ENCODE measurements at places on chromosomes 11 and 22.

DNA sequence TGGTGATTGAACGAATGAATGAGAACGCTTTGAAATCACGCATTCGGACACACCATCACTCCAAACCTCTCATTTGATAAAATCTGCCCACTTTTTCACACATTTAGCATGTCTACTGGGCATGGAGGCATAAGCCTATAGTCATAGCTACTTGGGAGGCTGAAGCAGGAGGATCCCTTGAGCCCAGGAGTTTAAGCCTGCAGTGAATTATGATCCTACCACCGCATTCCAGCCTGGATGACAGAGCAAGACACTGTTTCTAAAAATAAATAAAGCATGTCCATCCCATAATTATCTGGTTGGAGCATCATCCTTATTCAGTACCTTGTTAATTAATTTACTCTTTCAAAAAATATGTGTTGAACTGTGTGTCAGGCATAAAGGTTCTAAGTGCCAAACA is 3.3 kb upstream of the PICALM start:
- no peak for DNase-seq

DNA sequence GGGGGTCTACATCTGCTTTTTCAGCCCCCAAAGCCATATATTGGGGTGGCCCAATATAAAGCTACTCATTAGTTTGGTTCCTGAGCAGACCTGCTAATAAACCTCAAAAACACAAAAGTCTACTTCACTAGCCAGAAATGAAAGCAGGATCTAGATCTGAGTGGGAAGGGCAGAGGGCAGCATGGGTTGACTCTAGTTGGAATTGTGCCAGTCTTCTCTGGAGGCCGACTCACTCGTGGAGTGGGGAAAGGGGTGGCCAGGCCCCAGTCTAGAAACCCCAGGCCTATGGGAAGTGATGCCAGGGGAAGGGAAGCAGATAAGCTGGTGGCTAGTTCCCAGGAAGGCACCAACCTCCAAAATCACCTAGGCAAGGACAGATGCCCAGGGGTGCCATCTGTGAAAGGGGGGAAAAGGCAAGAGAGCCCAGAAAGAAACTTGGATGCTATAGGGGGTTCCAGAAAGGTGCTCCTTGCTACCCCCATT is 5.3 kb downstream of the PATZ1 start:
- DNase-seq, result no peak

GRCh38 chr11:79667380-79667779 is 226.6 kb upstream of the TENM4 start:
- DNase-seq, result no peak

DNA sequence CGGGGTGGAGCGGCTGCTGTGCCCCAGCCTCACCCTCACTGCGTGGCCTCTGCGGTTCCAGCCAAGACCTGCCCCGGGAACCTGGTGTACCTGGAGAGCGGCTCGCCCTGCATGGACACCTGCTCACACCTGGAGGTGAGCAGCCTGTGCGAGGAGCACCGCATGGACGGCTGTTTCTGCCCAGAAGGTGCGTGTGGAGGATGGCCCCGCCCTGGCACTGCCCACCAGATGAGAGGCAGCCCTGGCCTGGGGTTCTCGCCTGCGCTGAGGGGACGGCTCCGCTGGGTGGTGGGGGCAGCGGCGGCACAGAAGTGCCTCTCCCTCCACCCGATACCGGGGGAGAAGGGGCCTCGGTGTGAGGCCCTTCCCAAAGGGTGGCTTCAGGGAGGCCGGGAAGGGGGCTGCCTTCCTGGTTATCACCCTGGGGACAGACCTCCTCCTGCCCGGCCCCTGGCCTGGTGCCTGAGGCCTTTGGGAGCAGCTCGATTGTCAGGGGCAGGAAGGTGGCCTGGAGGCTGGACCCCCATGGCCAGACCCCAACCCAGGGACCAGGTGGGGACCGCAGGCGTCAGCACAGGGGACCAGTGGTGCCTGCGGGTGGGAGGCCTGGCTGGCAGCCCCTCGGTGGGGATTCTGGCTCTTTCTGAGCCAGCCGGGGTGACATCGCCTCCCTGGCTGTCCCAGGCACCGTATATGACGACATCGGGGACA is 7.1 kb downstream of the MUC2 start:
- DNase-seq, result no peak

DNA sequence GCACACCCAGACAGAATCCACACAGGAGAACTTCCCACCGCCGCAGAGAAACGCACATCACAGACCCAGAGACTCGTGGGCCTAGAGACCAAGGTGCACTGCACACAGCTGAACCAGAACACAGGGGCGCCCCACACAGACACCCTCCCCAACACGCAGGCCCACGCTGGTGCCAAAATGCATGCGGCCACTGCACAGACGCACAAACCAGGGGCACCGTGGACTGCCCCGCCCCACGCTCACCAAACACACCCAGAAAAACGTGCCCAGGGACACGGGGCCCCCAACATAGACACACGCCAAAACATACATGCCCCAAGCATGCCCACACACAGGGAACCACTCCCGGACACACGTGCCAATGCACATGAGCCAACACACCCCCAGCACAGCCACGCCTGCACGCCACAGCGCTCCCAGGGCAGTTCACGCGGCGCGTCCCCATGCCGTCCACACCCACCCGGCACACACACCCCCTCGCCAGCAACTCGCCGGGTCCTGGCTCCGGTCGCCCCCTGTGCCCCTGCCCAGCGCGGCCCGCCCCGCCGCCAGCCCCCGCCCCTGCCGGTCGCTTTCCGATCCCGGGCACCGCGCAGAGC is 7.8 kb downstream of the ELFN2 start:
- no peak for DNase-seq

DNA sequence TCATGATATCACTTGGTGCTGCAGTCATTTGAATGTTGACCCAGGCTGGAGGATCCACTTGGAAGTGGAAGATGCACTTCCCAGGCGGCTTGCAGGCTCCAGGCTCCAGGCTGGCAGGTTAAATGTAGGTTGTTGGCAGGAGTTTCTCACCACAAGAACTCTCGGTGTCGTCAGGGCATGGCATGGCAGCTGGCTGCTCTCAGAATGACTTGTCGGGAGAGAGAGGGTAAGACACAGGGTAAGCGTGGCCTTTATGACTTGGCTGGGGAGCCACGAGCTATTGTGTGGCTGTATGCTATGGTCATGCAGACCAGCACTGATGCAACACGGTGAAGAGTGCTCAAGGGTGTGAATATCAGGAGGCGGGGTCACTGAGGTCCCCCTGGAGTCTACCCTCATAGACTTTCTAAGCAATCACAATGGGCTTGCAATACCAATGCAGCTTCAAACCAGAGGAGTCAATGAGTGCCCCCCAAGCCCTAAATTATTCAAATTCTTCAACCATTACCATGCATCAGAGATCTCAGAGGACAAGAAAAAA is 1027.7 kb downstream of the OPCML start:
- no peak for DNase-seq

DNA sequence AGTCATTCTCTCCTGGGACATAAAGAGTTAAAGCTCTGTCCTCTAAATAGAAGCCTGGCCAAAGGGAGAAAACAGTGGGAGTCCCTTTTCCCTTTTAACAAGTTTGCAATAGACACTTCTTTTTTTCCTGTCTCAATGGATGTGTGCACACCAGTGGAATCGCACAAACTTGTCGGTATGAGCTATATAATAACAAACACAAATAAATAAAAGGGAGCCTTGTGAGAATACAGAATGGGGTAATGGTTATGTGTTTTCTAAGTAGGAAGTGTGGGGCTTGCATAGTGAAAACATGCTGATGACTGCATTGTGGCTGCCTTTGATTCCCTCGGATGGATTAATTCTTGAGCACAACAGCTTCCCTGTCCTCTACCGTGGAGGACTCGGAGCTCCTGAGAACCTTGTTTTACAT is 131.9 kb downstream of the WNT7B start:
- no peak for DNase-seq

DNA sequence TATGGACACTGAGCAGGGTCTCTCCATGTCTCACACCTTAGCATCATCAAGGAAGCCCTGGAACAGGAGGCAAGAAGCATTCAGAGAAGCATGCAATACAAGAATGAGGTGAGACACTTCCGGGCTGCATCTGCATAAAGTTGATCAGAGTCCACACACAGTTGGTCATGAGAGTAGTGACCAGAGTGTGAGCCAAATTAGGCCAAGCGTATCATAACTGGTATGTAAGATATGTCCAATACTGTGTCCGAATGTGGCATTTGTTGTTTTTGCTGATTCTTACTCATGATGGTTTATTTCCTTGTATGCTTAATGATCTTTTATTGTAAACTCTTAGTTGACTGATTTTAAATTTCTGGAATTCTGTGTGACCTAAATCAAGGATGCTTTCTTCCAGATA is 315.7 kb downstream of the INSC start:
- DNase-seq, result no peak

DNA sequence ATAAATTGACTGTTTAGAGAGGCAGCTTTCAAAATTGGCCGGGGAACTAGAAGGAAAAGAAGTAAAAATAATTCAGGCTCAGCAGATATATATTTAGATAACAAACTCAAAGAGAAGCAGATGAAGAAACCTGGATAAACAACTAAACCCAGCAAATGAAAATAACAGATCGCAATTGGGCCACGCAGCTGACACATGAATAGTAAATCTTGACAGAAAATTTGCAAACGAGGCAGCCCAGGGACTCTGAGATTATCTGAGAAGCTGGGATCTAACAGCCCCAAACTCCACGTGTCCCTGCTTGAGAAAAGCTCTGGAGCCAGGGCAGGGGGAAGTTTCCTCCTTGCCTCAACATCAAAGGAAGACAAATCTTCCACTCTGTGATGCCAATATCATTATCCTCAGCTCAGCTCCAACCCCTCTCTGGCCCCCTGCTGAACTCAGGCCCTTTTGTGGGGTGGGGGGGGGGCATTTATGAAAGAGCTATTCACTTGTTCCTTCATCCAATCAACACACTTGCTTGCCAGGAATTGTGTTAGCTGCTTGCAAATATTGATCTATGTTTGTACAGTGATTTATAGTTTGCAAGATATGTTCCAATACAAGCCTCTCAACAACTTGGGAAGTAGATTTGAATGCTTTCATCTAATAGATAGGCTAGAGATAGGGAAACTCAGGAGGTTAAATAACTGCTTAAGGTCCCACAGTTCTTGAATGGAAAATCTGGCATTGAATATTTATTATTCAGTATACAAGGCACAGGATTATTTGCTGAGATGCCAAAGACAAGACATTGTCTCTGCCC is 72.5 kb upstream of the C11orf87 start:
- DNase-seq, result no peak

DNA sequence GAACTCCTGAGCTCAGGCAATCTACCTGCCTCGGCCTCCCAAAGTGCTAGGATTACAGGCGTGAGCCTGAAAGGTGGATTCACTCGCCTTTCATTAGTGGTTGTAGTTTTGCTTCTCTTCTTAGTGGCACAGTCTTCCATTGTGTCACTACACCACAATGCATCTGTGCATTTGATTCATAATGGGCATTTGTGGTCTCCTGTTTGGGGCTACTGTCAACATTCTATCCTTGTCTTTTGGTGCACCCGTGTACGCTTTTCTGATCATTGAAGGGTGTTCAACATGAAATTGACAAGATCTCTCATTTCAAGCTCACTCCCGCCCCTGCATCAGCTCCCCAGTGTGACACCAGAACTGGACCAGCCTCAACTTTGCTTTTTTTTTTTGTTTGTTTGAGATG is 2.0 kb upstream of the SYT12 start:
- no peak for DNase-seq

- peak; percentile 93 for DNase-seq
These were observed at the start of gene GLB1L2 for GRCh38 chr11:134331354-134332188. TSS of gene GLB1L2 (plus strand) at chr11:134331988. CDS start at chr11:134332062, 74 bp downstream.

Data from Peyer's patch (tissue), 4 donors.